Stimulated activated CD4-positive, alpha-beta T cell treated with anti-CD3 and anti-CD28 coated beads, TNF-alpha, amount 100 ng/mL, for 4 hours (primary cell): ENCODE measurements at places on chromosomes 3 and 15.

DNA sequence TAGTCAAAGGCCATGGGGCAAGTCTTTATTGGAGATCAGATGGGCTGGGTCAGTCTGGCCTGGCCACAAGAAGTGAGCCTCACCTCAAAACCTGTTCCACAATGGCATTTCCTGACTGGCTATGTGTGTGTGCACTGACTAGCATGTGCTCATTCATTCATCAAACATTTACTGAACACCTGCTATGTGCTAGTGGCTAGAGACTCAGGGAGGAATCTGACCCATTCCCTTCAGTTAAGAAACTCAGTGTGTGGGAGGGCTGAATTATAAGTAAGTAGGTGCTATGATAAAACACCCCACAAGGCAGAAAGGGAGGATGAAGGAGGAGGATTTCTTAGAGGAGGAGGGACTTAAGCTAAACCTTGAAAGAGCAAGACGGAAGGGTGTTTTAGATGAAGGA lies 5.4 kb upstream of the CGNL1 start:
- no peak for DNase-seq

- DNase-seq, result no peak
These were observed 1.1 kb upstream of the PPARG start for GRCh38 chr3:12287727-12288181.

DNA sequence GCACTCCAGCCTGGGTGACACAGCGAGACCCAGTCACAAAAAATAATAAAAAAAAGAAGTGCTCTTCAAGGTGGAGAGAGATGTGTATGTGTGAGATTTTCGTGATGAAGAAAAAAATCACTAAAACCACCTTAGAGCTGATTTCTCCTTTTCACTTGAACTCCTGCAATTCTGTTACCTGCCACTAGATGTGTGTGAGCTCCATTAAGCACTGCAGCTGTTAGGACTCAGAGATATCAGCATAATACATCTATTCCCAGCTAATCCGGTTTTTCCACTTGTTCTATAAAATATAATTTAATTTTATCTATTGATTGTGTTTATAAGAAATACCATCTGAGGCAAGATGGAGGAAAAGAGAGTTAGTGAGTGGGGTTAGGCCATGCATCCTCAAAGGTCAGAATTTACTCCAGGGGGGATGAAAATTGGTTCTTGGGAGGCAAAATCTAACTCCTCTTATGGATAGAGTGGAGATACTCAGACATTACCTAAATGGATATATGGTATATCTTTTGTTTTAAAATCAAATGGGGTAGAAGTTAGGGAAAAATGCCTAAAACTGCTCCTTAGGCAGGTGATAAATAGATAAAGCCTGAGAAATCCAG lies 152.7 kb downstream of the IL20RB start:
- DNase-seq, result no peak

DNA sequence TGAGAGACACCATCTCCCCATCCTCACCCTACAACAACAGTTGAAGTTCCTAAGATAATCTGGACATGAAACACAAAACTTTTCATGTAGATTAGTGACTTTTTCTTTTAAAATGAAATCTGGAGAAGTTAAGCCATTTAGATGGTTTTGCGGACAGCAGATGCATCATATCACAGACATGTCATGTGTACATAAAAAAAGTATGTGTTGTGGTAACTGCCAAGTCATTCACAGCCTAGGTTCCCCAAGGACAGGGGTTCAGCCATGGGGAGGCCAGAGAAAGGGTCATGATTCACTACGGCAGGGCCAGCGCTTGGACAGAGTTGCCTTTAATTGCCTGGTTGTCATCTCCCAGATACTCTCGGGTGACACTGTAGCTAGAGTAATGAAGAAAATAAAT lies 163.2 kb downstream of the PDZRN3 start:
- DNase-seq, result no peak

GRCh38 chr3:33513262-33513863 lies 73.2 kb upstream of the UBP1 start:
- no peak for DNase-seq

GRCh38 chr3:193974671-193975535 lies 161.0 kb upstream of the HES1 start:
- no peak for DNase-seq

DNA sequence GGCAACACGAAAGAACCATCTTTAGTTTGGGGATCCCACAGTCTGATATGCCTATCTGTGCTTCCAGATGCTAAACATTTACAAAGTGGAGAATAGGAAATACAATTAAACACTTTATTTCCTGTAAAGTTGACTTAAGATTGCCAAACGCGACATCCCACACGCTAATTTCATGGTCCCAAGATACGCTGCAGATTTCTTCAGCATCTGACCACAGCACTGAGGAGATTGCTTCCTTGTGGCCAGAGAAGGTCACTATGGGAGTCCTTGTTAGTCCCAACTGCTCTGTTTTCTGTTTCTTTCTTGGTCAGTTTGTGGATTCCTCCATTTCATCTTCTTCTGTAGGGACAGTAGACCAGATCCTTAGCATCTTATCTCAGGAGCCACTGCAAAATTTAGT lies 43.3 kb downstream of the ASB7 start:
- DNase-seq, result no peak

DNA sequence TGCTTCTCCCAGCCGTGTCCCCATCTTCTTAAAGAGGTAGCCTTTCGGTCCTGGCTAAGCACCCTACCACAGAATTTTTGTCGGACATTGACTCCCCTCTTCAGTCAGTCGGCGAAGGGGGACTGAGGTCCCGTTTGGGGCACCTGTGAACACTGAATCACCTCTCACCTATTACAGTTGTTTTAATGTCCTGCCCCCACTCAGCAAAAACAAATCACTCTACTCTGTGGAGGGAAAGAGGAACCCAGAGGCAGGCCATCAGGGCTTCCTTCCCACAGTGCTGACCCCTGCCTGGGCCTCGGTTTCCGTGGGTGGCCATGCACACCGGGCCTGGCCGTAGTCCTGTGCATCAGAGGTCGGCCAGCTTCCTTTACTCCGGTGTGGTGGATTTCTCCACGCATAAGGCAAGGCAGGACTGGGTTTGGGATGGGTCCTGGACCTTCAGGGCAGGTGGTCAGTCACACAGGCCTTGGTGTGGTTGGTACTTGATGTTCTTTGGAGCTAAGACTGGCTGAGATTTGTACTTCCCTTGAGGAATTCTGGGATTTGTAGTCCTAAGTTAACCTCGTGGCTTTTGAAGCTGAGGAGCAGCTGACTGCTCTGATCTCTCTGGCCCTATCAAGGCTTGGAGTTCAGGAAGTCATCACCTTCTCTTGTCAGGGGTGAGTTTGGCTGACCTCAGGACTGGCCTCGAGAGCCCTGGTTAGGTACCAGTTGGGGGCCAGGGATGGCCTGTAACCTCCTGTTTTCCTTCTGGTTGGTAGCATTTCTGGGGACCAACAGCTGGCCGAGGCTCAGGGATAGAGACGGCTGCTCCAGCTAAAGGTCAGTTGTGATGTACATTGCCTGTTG lies 627 bp upstream of the FAM131A start:
- no peak for DNase-seq

DNA sequence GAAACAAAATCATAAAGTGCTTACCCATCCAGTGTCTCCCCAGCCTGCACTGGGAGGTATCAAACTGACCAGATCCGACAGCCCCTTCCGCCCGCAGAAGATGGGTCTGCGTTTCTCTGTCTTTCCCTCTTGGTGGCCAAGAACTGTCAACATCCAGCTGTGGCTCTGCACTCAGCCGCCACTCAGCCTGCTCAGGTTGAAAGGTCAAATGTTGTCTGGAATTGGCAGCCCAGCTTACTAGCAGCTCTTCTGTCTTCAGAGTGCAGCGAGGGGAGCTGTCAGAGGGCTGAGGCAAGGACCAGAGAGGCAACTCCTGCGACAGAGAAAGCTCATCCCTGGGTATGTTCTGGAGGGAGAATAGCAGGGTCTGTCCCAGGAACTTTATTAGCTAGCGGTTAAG lies 45.4 kb downstream of the GOLGA6L2 start:
- DNase-seq, result no peak

- no peak for DNase-seq
These were observed 7.3 kb downstream of the FLNB start for GRCh38 chr3:58015520-58015915.

DNA sequence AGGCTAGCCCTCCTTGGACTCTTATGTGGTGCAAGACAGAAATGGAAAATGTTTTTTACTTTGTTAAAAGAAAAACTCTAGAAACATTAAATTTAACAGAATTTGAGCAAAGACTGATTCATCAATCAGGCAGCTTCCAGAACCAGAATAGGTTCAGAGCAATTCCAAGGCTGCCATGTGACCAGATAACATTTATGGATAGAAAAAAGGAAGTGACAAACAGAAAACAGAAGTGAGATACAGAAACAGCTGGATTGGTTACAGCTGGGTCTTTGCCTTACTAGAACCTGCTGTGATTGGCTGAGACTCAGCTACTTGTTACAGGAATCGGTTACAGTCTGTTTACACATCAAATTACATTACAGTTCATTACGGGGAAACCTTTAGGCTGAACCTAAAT lies 22.5 kb upstream of the OTOL1 start:
- no peak for DNase-seq
